Jurkat, Clone E6-1 (cell line): ENCODE measurements at places on chromosomes 11 and 22.

DNA sequence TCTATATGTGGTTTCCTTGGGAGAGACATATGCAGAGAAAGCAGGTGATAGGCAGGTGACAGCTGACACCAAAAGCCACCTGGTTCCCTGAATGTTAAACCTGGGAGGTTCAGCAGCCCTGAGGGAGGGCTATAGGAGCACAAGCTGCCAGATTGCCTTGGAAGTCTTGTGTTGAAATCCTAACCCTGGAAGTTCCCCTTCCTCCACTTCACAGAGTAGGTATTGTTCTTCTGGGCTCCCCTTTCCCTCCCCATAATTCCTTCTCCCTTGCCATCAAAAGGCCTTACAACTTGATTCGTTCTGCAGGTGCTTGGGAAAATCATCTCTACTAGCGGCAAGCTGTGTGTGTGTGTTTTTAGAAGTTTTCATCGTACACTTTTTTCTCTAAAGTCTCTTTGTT is 5.4 kb downstream of the LDLRAD3 start:
- no peak for DNase-seq

DNA sequence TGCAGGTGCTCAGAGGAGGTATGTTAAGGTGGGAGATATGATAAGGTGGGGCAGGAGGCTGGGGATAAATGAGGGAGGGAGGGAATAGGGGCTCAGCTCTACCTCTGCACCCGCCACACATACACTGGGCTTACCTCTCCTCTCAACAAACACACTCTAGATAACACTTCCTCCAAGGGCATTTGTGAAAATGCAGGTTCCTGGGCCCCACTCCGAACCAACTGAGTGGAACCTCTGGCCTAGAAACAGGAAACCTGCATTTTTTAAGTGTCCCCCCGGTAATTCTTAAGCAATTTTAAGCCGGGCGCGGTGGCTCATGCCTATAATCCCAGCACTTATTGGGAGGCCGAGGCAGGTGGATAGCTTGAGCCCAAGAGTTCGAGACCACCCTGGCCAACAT is 46.5 kb upstream of the CD5 start:
- DNase-seq: no peak

GRCh38 chr22:35315141-35315854 is 15.6 kb downstream of the TOM1 start:
- DNase-seq: no peak

DNA sequence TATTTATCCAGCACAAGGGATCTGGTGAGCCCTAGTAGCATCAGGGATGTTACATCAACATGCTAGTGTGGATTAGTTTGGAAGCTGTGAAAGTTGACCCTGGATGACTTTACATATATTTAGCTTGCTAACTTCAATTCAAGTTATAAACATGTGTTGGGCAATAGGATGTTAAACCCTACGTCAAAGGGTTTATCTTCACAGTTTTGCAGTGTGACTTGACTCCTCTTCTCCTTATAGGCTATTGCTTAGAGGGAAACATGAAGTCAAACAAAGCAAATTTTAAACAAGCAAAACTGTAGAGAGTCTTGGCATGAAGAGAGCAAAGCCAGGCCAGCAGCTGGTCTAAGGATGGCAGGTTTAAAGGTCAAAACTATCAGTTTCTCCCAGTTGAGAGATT is 11.3 kb upstream of the CTSC start:
- no peak for DNase-seq

- no peak for DNase-seq
These were observed 162.5 kb downstream of the ETS1 start for GRCh38 chr11:128424851-128425285.

DNA sequence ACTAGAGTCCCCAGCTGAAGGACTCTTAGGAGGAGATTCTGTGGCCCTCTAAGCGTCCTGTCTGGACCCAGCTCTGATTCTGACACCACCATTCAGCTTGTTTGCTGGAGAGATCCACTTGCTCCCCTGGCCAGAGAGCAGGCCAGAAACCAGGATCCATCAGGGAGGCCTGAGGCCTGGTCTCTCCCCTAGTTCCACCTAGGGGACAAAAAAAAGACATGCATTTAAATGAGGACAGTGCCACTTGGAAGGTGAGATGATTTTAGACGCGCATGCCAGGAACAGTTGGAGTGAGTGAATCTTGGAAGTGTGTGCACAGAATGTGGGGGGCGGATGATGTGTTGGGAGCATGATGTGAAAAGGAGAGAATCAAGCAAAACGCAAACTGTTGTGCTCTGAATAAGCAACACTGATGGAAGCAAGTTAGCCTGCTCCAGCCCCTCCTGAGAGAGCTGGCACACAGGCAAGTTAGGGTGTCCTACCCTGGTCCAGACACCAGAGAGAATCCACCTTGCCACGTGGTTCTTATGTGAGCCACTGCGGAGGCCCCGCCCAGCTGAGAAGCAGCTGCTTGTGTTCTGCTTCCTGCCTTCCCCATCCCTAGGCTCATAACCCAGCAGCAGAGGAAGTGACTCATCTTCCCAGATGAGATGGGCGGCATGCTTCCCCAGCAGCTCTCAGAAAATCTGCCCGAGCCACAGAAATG is 8.0 kb upstream of the SLCO2B1 start:
- peak; percentile 92 for DNase-seq

GRCh38 chr22:28297504-28297903 is 378.4 kb upstream of the PITPNB start:
- DNase-seq: no peak
